ENCODE measurements at places on chromosomes 12 and 14. TPM values are rescaled to one million over a fixed set of nuclear protein-coding genes. Genes with fewer than 3 reads are reported as not detected.

The NFATC4 gene
- total RNA-seq, result 47.9 TPM

The FGF23 gene
- total RNA-seq, result not detected

DNA sequence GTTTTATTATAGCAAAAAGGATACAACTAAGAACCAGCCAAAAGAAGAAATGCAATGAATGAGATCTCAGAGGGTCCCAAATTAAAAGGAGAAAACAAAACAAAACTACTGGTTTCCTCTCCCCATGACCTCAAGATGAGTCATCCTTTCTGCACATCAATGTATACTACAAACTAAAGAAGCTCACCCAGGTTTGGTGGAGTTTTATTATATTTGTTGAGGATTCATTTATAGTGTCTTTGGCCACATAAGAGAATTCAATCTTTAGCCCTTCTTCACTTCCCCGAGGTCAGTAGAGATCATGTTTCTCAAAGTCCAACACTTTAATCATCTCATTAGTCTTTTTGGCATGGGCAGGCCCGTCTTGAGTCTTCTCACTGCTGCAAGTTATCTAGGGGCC lies 210.6 kb downstream of the SLC6A15 start:
- no peak overlapping the region for H3K4me3 ChIP-seq
- H3K36me3 ChIP-seq, result no peaks in the 10 kb centered on the region
- DNase-seq, result no peak
- H3K4me1 ChIP-seq, result no peaks in the 10 kb centered on the region
- H3K27me3 ChIP-seq, result no peaks in the 10 kb centered on the region

GRCh38 chr12:105329926-105330282 lies 587 bp upstream of the C12orf75 start:
- H3K27ac ChIP-seq, result peak overlapping the region; percentile 86
- H3K27me3 ChIP-seq, result no peaks in the 10 kb centered on the region
- peaks cover 37% of the 10 kb centered on the region for H3K4me1 ChIP-seq
- no peaks in the 10 kb centered on the region for H3K36me3 ChIP-seq
- H3K4me3 ChIP-seq, result peak overlapping the region; percentile 96

Measured in vagina (tissue), 2 donors.